ENCODE measurements at places on chromosomes 16 and 17.
A peak's percentile ranks its signal among the peaks of the same experiment; 100 is the strongest.

- DNase-seq: no peak
Observed at GRCh38 chr17:50477976-50478375, 684 bp upstream of the RSAD1 start.

- no peak for DNase-seq
Observed at GRCh38 chr17:57270801-57271245, 14.5 kb downstream of the MSI2 start.

GRCh38 chr17:57911834-57912673 is 43.2 kb downstream of the CUEDC1 start:
- no peak for DNase-seq

- DNase-seq: peak; percentile 9
Observed at GRCh38 chr16:72234387-72234786, 62.4 kb upstream of the PMFBP1 start.

DNA sequence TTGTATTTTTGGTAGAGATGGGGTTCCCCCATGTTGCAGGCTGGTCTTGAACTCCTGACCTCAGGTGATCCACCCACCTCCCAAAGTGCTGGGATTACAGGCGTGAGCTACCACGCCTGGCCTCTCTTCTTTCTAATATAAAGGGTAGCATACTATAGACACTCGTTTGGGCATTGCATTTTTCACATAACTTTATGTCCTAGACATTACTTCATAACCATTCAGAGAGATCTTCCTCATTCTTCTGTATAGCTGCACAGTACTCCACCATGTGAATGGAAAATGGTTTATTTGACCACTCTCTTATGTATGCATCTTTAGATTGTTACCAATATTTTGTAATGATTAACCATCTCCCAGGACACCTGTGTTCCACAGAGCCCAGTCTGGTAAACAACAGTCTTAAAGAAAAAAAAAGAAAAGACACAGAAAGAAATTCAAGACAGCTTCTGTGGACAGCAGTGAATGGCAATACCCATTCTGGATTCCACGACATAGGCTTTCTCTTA is 42.1 kb downstream of the TK2 start:
- no peak for DNase-seq

DNA sequence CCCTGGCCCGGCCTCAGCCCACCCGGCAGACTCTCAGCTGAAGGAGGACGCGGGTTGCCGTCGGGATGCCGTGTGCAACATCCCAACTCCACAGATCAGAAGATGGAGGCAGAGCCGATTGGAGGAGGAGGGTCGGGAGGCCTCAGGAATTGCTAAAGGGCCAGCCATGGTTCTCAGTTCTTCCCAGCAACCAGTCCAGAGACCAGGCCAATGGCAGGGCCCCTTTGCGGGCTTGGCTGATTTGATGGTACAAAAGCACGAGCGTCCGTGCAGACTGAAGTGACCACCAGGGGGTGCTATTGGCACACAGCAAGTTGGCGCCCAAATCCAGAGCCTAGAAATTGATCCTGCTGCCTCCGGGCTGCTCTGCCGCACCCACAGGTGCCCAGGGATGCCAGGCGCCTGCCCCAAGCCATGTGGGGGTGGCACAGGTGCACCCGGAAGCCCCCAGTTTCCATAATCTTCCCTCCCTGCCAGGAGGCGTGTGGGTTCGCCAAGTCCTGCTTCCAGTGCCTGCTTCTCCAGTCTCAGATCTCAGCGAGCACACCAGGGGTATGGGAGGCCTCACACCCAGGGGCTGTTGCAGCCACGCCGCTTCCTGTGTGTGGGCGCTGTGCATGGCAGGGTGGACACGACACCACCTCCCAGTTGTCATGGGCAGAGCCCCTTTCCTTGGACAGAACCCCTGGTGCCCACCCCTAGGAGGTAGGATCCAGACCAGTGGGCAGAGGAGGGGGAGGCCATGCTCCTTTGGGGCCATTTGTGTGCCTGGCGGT is 7.1 kb upstream of the TEX19 start:
- peak; percentile 93 for DNase-seq

DNA sequence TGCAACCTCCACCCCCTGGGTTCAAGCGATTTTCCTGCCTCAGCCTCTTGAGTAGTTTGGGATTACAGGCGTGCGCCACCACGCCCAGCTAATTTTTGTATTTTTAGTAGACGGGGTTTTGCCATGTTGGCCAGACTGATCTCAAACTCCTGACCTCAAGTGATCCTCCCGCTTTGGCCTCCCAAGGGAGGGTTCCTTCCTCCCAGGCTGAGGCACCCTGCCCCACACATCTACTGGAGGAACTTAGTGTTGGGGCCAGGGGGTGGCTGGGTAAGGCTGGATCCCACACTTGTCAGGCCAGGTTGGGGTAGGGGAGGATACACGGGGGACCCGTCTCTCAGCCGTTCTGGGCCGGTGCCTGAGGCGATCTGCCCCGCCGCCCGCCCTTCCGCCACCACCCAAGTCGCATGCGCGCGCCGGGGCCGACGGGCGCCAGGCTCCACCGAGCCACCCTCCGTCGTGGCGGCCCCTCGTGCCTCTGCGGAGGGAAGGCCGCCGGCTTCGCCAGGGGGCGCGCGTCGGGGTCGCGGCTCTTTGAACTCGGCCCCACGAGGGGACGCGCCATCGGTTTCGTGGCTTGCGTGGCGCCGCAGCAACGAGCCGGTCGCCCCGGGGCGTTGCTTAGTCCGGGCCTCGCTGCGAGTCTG is 15.9 kb downstream of the GRB7 start:
- DNase-seq: peak; percentile 56

GRCh38 chr17:2042933-2043332 is 1.1 kb downstream of the OVCA2 start:
- no peak for DNase-seq

- peak; percentile 32 for DNase-seq
Observed at GRCh38 chr17:69064476-69064875, 3.7 kb upstream of the ABCA9 start.

DNA sequence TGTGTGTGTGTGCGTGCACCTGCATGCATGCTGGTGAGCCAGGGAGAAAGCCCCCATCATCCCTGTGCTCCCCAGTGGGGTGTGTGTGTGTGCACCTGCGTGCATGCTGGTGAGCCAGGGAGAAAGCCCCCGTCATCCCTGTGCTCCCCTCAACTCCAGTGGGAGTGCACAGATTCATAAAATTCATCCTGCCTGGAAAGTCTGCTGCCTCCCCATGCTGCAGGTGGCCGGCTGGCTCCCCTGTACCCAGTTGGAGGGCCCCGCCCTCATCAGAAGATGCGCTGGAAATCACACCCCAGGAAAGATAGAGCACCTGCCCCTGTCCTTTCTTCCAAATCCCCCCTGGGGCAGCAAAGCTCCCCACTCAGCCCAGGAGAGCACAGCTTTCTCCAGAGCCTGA is 84.8 kb upstream of the DOC2B start:
- no peak for DNase-seq

GRCh38 chr16:17345043-17345442 is 125.7 kb downstream of the XYLT1 start:
- DNase-seq: peak; percentile 53

GRCh38 chr16:57639172-57639887 is 10.9 kb downstream of the ADGRG1 start:
- no peak for DNase-seq

- DNase-seq: no peak
Observed at GRCh38 chr17:58311429-58311894, 17.1 kb downstream of the TSPOAP1 start.

DNA sequence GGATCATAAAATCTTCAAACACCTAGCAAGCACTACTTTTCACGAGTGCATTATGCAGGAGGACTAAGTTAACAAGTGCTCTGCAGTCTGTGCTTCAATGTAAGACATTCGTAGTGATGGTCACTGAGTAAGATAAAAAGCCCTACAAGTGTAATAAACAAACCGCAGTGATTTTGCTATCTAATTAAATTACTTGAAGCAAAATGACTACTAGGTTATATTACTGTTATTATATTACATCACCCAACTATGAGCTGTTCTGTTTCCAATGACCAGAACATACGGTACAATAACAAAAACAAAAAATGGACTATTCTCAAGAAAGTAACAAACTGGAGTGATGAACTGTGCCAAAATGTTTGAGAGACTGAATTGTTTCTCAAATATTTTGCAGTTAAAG is 11.2 kb downstream of the KLHL10 start:
- DNase-seq: no peak

- no peak for DNase-seq
Observed at GRCh38 chr16:628321-629061, 2.3 kb upstream of the WFIKKN1 start.

GRCh38 chr17:60392845-60393702 is 1.1 kb upstream of the USP32 start:
- DNase-seq: peak; percentile 87

DNA sequence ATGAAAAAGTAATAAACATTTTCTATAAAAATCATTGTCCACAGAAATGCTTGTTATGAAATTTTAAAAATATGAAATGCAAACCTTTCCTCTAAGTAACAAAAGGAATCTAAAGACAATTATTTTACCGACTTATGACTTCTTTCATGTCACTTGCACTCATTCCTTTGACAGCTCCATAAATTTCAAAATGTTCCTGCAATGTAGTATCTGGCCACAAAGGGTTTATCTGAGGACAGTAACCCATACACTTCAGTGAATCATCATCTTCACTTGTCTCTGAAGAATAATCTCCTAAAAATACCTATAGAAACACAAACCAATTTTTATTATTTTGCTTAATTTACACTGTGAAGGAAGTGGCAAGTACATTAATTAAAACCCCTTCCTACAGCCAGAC is 25.6 kb upstream of the ABCA10 start:
- no peak for DNase-seq

DNA sequence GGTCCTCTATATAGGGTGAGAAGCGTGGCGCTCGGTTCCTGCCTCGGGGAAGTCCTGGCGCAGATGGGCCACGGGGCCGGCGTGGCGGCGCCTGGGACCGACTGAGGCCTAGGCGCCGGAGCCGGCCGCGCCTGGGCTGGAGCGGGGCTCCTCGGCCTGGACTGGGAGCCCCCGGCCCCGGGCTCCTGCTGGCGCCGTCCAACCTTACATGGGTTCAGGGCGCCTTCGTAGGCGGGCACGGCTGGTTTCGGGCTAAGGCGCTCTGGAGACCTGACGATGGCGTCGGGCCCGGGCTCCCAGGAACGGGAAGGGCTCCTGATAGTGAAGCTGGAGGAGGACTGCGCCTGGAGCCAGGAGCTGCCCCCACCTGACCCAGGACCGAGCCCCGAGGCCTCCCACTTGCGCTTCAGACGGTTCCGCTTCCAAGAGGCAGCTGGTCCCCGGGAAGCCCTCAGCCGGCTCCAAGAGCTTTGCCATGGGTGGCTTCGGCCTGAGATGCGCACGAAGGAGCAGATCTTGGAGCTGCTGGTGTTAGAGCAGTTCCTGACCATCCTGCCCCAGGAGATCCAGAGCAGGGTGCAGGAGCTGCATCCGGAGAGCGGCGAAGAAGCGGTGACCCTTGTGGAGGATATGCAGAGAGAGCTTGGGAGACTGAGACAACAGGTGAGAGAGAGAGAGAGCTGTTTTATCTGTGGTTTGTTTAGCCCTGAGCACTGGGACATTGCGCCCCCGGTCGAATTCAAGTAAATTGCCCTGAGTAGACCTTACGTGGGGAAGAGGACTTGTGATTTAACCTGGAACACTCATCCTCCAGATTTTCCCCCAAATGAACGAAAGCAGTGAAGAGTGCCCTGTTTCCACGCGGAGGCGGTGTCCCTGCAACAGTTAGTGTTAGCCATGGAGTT is 504 bp downstream of the ZNF263 start:
- DNase-seq: peak; percentile 40

GRCh38 chr16:19166500-19166899 is 1.5 kb upstream of the SYT17 start:
- DNase-seq: no peak

GRCh38 chr17:79082311-79083190 is 7.9 kb downstream of the ENGASE start:
- DNase-seq: peak; percentile 56

DNA sequence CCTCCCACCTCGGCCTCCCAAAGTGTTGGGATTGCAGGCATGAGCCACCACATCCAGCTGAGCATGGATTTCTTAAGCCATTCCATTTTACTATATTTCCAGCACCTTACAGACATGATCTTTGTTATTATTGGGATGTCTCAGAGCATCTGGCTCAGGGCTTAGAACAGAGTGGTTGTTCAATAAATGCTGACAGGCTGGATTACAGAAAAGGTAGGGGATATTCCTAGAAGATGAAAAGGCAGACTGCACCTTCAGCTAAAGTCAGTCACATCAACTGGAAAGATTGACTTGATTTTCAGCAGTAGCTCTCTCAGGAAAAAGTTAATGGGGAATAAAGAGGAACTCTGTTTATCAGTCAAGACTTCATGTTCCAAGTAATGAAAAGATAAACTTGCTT is 360.3 kb upstream of the ERCC4 start:
- no peak for DNase-seq

GRCh38 chr17:78361225-78361701 is 1.4 kb upstream of the SOCS3 start:
- DNase-seq: no peak

GRCh38 chr17:2867441-2868424 is 71.5 kb downstream of the RAP1GAP2 start:
- DNase-seq: no peak

GRCh38 chr17:78299049-78299448 is 60.8 kb downstream of the SOCS3 start:
- no peak for DNase-seq

DNA sequence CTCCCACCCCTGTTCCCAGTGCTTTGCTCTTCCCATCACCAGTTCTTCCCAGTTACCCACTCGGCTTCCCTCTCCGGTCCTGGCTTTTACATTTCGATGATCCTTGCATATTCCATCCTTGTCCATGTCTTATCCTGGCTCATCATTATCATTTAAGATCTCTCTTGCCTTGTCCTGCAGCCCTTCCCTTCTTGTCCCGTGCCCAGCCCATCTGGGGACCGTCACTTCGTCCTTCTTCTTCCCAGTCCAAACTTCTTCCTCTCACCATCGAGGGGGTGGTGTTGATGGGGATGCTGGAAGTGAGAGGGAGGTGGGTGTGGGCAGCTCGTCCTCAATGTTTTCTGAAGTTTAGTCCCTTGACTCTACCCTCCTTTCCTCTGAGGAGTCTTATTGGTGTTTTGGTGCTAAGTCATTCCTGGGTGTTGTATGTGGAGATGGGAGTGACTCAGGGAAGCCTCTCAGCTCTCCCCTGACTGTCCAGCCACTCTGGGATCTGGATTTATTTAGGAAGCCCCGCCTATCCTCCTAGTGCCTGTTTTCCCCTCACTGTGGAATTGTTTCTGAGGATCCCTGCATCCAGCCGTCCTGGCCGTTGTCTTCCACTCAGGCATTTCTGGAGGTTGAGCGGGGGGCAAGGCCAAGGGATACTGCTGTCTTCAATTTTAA is 975 bp downstream of the SNX29 start:
- no peak for DNase-seq

DNA sequence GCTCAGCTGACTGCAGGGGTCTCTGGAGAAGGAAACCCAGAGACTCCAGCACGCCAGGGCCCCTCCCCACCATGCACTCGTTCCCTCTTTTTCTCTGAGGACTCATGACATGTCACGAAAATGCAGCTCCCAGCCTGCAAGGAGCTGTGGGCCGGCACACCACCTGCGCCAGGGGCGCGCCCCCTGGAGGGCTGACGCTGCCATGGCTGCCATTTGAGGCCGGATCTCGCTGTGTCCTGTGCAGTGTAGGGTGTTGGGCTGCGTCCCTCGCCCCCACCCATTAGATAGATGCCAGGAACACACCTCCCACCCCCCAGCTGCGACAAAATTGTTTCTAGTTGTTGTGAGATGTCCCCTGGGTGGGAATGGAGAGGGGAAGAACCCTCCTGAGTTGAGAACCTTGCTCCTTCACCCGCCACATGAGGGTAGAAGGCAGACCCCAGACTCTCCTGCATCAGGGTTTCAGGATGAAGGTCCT is 8.2 kb downstream of the SYNGR2 start:
- peak; percentile 80 for DNase-seq

GRCh38 chr17:41329279-41329948 is 13.9 kb upstream of the KRTAP17-1 start:
- DNase-seq: peak; percentile 61
